ENCODE measurements at places on chromosomes 12 and 14.

GRCh38 chr14:90815822-90816662, at the start of gene TTC7B:
Gene TTC7B, minus strand, starts transcription at chr14:90816430. Its CDS starts 135 bp downstream, at chr14:90816295.
- no peak for DNase-seq

DNA sequence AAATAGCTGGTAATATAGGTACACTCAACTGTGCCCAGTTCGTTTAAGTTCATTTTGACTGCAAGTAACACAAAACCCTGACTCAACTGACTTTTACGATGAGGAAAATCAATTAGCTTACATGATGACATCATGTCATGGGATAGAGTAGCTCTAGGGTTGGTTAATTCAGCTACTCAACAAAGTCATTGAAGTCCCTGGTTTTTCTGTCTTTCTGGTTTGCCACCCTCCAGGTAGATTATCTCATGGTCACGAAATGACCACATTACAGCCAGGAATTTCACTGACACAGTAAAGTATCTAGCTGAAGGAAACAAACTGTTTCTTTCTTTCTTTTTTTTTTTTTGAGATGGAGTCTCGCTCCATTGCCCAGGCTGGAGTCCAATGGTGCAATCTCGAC, 68.5 kb upstream of the FUT8 start:
- DNase-seq, result no peak

DNA sequence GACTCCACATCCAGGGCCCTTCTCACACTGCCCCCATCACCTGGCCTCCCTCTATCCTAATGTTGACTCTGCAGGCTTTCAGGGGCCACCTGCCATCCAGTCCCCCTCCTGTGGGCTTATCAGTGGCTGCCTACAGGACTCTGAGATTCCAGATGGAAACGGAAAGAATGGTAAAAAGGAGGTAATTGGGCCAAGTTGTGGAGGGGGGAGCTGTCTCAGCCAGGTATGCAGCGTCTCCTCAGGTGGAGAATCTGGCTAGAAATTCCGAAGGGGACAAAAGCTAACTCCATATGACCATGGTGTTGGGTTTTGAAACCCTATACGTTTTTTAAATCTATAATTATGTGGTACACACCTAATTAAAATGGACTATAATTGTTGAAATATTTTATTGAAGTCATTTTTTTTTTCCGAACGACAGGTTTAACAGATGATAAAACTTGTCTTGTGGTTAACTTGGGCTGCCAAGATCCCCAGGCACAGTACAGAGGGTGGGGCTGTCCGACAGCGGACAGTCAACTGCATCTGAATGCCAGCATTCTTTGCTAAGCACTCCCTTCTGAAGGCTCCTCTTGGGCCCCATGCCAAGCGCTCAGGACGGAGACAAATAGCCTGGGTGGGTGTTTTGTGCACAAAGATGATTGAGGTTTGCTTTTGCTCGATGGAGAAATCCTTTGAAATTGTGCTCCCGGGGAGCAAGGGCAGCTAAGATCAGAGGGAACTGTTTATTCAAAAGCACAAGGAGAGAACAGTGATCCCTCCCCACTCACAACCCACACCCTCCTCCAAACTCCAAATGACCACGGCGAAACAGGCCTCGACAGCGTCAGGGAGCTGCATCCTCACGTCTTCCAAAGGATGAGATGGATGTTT, 365.6 kb downstream of the BCL11B start:
- DNase-seq, result no peak

DNA sequence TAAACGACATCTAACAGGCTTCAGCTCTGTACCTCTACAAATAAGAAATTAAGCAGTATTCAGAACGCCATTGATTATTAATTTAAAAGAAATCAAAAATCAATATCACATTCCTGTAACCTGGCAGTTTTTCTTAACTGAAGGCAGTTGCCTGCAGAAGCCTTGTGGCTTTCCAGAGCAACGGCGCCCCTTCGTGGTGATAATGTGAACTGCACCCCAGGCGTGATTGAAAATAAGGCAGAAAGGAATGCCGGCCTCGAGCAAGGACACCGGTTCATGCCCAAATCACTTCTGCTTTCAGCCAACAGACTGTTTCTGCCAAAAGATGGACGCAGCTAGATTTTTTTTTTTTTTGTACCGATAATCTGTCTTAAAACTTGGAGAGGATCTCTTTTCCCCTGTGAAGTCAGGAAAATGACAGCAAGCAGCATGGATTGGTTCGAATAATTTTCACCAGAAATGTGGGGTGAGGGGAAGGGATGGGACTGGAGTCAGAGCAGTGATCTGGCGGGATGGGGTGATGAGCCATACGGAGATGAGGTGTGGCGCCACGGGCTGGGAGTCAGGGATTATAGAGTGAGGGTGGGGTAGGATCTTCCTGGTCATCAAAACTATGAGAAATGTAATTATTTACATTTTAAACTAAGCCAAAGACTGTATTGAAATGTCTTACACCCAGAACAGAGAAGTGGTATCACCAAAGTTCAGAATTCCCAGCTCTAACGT, 473.0 kb downstream of the DPF3 start:
- no peak for DNase-seq

- no peak for DNase-seq
These were observed 33.1 kb downstream of the KCNK10 start for GRCh38 chr14:88289996-88290395.

DNA sequence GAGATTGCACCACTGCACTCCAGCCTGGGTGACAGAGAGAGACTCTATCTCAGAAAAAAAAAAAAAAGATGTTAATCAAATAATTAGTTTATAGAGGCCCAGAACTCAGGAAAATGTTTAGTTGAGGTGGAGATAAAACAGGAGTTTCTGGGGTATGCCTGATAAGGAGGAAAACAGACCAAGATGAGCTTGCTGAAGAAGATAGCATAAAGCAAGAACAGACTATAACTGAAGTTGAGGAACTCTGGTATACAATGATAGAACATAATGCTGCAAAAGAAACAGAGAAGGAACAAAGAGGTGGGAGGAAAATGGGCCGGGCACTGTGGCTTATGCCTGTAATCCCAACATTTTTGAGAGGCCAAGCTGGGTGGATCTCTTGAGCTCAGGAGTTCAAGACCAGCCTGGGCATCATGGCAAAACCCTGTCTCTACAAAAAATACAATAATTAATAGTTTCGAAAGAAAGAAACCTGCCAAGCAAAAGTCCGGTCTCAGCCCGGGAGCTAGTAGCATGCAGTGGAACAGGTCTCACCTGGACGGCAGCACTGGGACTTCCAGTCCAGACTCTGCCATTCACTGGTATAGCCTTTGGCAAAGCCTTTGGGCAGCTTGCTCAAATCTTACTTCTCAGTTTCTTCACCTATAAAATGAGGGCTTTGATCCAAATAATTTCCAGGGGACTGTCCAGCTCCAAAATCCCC, 25.4 kb downstream of the SLC35E3 start:
- DNase-seq, result no peak

DNA sequence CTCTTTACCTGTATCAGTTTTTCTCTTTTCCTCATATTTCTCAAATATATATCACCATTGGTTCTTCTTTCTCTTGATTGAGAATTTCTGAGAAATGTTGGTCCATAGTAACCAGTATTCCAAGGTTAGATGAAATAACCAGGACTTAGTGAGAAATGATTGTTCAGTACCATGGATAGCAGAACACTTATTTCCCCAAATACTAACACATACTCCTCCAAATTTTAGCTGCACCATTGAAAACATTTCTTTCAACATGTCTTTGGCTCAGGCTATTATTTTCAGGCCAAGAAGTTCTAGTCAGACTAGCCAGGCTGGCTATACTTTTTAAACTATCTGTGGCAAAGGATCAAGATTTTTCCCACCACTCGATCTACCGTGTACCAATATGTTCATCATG, 113.3 kb downstream of the PTPRO start:
- no peak for DNase-seq

- DNase-seq, result no peak
These were observed 12.2 kb downstream of the UBR7 start for GRCh38 chr14:93219103-93219726.

GRCh38 chr14:89342049-89342448, 75.0 kb downstream of the FOXN3 start:
- no peak for DNase-seq

GRCh38 chr12:64160711-64161060, 61.4 kb downstream of the KICS2 start:
- DNase-seq, result no peak

DNA sequence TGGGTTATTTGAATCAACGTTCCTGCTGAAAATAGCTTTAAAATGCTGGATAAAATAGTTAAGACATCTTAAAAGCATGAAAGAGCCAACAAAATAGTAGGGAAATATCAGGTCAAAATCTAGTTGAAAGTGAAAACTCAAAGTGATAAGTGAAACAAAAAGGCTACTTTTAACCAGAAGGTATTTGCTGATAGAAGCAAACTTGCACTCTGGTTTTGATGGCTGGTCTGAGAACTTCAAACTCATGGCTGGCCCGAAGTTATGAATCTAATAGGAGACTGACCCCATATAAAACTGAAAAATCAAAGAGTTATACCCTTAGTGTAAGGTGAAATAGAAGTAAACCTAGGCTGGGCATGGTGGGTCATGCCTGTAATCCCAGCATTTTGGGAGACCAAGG, 66.3 kb upstream of the HOXC13 start:
- no peak for DNase-seq

DNA sequence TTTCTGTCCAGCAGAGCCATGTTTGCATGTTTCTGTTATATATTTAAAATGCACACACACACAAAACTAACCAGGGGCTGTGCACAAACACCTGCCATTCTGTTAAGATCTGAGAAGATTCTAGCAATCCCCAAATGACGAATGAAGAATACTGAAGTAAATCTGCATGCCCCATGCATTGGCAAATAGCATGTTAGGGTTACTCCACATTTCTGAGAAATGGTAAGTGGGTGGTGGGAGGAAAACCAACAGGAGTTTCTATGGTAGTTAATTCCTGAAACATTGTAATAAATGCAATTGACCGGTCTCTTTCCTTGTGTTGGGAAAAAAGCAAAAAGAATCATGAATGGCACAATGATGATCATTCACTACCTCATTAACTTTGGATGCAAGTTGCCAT, 318.0 kb downstream of the BCAT1 start:
- DNase-seq, result no peak

DNA sequence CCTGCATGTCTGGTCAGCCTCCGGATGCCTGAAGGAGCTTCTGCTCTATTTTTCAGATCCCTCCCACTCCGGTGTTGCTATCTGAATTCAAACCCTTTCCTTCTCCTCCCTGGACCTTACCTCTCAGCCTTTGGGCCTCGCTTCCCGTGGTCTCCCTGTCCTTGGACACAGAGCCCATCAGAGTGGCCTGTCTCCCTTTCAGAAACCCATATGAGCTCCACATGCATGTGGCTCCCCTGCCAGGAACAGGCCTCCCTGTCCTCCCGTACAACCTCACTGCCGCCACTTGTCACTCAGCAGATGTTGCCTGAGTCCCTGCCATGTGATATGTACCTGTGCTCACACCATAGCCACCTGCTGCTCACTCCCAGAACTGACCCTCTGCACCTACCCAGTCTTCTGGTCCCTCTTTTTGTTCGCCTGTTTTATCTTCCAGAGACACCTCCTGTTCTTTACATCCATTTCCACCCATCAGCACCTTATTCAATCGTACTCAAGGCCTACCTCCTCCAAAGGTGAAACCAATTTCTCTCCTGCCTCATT, 182.5 kb downstream of the ZFP36L1 start:
- DNase-seq, result no peak

GRCh38 chr14:93780813-93781400, 7.4 kb downstream of the PRIMA1 start:
- DNase-seq, result no peak

GRCh38 chr14:89422181-89422951, 5.3 kb upstream of the FOXN3 start:
- DNase-seq, result no peak

DNA sequence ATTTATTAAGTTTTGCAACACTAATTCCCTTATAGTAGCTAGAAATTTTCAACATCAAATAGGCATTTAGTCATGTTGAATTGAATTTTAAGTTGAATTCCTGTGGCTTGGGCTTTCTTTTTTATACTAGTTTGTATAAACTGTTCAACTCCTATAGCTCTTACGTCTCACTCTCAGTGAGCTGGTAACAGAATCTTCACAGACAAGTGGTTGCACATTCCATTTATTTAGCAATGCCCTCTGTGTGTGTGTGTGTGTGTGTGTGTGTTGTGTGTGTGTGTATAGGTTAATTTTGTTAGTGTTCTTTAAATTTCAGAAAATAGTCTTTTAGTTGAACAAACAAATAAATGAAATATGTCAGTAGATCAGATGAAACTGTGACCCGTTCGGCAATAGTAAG, 425.0 kb downstream of the NPAS3 start:
- DNase-seq, result no peak

DNA sequence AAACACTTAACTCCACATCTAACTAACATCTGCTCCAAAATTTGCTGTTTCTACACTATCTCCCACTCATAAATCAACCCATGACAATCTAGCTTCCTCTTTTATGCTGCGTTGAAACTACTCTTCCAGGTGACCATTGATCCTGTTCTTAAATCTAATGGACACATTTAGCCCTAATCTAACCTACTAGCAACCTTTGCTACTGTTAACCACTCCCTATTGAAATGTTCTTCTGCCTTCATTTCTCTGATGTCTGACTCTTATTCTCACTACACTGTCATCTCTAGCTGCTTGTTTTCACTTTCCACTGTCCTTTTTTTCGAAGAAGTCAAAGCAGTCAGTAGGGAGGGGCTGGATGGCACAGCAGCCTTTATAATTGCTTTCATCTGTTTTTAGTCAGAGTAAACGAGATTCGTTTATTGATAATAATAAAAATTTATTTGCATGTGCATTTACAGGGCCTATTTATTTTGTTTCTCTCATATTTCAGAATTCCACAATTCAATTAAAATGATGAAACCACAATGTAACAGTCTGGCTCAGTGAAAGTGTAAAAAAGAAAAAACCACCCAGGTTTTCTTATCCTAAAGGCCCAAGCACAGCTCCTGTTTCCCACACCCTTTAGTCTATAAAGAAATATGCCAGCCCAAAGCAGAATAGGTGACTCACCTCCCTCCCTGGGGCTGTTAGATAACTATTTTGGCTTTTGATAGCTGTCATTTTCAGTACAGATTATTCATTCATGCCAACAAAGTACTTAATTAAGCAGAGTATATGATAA, 44.9 kb downstream of the ATP2B1 start:
- DNase-seq, result no peak

- no peak for DNase-seq
These were observed 38.5 kb upstream of the KCNMB4 start for GRCh38 chr12:70327541-70327940.

- DNase-seq, result no peak
These were observed 827.6 kb downstream of the SLC6A15 start for GRCh38 chr12:84085046-84085445.
